A172 (cell line): ENCODE measurements at places on chromosomes 13 and 19. TPM values are rescaled to one million over a fixed set of nuclear protein-coding genes. Genes with fewer than 3 reads are reported as not detected.

GRCh38 chr19:33639035-33639681 is 17.4 kb downstream of the CHST8 start:
- DNase-seq, result no peak

- DNase-seq, result no peak
These were observed 4.6 kb downstream of the TLE2 start for GRCh38 chr19:3024509-3024869.

DNA sequence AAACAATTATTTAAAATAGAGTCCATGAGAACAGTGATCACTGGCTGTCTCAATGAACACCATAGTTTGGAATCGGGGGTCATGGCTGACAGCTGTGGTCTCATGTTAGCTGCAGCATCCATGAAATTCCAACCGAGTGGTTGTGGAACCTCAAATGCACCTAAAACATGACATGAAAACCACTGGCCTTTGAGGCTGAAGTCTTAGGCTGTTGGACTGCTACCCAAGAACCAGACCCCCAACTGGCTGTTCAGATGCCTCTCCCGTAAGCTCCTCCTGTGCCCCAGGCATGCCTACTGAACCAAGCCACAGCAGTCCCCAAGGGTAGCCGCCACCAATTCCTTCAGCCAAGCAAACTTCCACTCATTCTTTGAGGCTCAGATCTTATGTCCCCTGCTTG is 50.5 kb downstream of the ATP7B start:
- no peak for DNase-seq

GRCh38 chr13:39965309-39965708 is 309.8 kb downstream of the COG6 start:
- DNase-seq, result no peak

GRCh38 chr13:91470084-91470621 is 71.7 kb downstream of the GPC5 start:
- DNase-seq, result no peak

DNA sequence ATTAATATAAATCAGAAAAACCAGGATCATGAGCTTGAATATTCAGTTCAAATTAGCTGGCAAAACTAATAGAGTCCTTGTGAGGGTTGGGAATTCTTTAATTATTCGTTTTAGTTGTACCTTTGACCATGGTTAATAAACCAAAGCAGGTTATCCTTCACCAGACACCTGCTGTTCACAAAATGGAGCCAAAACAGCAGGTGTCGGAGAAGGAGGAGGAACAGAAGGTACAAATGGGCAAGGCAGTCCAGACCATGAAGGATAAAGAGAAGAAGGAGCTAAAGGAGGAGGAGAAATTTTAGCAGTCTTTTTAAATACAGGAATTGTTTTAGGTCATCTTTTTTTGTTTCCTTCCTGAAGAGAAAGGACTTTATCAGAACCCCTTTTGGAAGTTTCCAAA is 106.1 kb downstream of the NHLRC3 start:
- no peak for DNase-seq

DNA sequence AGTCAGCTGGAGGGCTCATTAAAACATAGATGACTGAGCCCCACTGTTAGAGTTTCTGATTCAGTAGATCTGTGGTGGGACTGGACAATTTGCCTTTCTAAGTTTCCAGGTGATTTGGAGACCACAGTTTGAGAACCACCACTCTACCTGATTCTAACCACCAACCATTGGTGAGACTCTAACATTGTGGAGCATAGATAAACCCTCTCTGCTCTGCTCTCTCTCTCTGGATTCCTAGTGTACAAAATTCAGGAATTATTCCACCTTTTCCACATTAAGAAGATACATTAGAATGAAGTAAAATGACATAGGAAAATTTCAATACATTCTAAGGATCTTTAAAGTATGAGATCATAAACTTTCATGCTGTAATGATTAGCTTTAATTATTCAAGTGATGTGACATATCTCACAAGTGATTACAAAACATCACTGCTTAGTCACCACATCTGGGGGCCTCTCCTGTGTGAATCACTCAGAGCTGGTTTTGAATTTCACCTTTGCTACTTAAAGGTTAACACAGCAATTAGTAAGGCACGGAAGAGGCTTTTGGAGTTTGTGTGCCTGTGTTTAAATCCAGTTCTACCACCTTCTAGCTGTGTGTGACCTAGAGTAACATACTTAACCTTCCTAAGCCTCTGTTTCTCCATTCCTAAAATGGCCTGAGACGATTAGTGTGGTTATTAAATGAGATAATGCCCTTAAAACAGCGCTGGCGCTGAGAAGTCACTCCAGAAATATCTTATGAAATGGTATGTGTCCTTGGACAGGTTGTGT is 78.5 kb upstream of the NBEA start:
- peak; percentile 81 for DNase-seq

DNA sequence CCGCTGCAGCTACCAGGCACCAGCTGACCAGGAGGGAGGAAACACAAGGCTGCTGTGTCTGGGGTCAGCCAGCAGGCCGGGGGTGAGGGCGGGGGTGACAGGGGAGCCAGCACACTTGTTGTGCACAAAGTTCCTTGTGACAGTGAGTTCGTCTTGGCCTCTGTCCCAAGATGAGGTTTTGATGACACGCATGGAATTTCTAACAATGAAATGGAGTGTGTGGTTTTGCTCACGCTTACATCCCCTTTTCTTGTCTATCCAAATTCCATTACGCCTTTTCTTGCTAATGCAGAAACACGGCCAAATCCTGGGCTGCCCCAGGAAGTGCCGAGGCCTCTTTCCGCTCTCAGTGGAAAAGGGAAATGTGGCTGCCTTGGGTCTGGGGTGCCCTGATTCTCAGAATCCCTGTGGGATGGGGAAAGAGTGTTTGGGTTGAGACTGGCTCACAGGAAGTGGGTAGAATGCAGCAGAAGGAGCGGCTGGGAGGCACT is 73.8 kb downstream of the GADD45B start:
- peak; percentile 91 for DNase-seq

GRCh38 chr13:71814806-71815360 is 52.1 kb downstream of the DACH1 start:
- no peak for DNase-seq

GRCh38 chr13:76715075-76715474 is 171.1 kb downstream of the KCTD12 start:
- DNase-seq, result no peak

- no peak for DNase-seq
These were observed 121.2 kb downstream of the PDS5B start for GRCh38 chr13:32707471-32707870.

GRCh38 chr19:2983351-2984214 is 6.2 kb downstream of the TLE6 start:
- peak; percentile 69 for DNase-seq

CBLC gene
- total RNA-seq, result not detected in 2 replicates

ADAT3 gene
- total RNA-seq, result 2.3 and 3.7 TPM in 2 replicates

KIR2DL3 gene
- total RNA-seq, result not detected in 2 replicates

JUNB gene
- total RNA-seq, result 79.1 and 85.7 TPM in 2 replicates

COPE gene
- 429 and 452 TPM in 2 replicates for total RNA-seq
